Fibroblast of the conjunctiva (primary cell): ENCODE measurements at places on chromosomes 16 and 17.

GRCh38 chr17:61487161-61487988 is 35.2 kb downstream of the TBX4 start:
- no peak for DNase-seq

GRCh38 chr16:74846714-74847113 is 72.1 kb upstream of the FA2H start:
- DNase-seq = no peak

DNA sequence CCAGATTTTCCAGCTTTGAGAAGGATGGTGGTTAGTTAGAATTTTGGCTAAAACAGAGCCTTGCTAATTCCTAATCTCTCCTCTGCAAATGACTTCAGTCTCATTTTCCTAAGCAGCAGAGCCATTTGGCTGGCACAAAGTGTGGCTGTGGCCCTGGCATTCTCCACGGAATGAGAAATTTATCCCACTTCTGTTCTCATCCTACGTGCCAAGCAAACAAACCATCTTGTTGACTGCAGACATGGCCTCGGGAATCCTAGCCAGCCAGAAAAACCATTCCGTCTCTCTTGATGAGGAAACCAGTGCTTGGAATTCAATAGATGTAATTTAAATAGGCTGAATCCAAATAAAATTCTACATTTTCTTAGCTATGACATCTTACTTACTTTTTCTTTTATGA is 34.1 kb upstream of the ELAC2 start:
- DNase-seq = no peak

DNA sequence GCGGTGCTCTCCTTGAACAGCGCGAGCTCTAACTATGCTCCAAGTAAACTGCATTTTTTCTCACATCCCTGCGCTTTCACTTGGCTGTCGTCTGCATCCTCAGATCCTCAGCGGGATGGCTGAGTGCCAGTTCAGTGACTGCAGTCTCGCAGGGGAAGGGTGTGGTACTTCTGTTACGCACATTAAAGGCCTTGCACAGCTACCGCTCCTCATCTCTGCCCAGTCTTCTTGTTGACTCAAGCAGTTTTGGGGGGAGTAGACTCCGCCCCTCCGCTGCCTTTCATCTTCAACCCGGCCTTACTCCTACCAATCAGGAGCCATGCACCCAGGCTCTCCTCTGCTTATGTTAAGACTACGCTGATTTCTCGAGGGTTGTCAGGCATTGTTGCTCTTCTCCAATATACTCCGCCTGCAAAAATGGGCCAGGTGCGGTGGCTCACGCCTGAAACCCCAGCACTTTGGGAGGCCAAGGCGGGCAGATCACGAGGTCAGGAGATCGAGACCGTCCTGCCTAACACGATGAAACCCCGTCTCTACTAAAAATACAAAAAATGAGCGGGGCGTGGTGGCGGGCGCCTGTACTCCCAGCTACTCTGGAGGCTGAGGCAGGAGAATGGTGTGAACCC is 10.0 kb downstream of the ATP5PD start:
- peak; percentile 84 for DNase-seq

DNA sequence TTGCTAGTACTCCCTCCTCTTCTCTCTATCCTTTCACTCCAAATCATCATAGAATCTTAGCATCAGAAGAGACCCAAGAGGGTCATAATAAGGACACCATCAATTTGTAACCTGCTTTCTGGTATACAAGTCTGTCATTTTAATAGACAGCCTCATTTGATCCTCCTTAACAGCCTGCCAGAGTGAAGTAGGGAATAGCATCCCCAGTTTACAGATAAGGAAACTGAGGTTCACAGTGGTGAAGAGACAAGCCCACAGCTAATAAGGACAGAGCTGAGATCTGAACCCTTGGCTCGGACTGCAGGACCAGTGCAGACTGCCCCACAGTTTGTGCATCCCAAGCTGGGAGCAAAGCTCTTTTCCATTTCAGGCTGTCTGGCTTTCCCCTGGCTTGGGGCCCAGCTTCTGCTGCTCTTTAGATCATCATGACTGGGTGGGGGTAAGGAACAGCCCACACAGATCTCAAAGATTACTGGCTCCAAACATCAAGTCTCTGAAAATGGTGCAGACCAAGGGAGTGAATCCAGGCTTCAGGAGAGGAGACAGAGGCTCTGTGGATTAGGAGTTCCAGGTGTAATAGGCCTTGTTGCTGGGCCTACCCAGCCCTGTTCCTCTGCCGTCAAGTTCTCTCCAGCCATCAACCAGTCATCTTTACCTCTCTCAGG is 10.3 kb upstream of the IGFBP4 start:
- no peak for DNase-seq
